Stimulated activated naive CD8-positive, alpha-beta T cell treated with anti-CD3 and anti-CD28 coated beads, Interleukin-15, Interleukin-2, amounts not matched to agents 100 U/mL and 50 U/mL, for 24 hours (primary cell): ENCODE measurements at places on chromosomes 1 and 21.

DNA sequence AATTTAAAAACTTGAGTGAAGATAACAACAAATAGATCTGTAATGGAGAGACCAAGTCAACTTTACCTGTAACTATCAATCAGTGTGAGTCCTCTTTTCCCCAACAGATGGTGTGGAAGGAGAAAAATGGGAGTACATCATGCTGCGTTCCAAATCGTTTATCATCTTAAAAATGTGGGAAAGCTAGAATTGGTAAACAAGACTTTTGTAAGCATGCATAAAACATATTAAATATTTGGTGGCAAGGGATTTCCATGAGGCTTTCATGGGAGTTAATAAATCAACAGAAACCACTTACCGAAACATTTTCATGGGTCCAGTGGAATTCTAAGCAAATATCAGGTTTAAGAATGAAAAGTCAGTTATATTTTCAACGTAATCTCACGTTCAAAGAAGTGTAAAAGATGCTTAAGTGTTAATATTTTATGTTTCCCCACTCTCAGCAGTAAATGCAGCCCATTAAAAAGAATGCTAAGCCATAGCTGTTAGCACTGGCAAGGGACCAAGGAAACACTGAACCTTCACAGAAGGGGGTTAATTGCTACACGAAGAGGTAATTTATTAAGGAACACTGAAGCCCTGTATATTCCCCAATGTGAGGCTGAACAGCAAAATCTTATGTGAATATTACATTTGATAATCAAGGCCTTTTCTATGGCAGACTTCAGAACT, 117.0 kb downstream of the ZC3H11B start:
- no peak for DNase-seq

DNA sequence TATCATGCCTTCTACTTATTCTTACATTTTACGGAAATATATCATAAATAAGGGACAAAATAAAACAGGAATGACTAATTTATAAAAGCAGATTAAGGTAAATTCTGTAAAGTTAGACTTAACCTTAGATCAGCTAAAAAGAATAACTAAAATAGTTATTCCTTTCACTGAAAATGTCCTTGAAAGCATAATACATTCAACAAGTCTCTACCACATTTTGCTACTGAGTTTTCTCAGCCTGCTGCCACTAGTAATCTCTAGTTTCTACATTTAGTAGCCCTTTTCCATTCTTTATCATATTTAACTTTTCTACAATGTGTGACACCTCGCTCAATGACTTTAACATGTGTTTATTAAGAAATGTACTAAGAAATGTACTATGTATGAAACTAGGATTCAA, 89.0 kb downstream of the DENND1B start:
- DNase-seq: no peak

- DNase-seq: no peak
Observed at GRCh38 chr1:204887846-204888245, 17.2 kb downstream of the NFASC start.

DNA sequence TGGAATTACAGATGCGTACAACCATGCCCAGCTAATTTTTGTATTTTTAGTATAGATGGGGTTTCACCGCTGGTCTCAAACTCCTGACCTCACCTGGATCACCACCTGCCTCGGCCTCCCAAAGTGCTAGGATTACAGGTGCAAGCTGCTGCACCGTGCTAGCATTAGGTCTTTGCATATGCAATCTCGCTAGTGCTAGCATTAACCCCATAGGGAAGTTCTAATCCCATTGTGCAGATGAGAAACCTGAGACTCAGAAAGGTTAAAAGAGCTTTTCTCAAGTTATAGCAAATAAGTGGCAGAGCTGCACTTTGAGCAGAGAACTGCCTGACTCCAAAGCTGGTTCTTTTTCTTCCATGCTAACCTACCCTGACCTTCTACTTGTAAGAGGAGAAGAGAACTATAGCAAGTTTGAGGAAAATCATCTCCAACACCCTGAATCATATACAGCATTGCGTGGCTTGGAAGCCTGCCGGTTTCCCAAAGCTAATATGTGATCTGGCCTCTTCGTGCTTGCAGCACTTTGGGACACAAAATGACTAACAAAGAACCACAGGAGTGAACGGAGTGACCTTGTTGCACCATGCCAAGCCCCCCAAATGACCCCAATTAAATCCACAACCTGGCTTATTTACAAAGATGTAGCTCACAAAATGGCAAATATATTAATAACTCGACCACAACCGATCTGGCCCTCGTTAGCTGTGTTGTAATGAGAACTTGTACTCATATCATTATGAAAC, 185.1 kb downstream of the TM2D1 start:
- no peak for DNase-seq
